ENCODE measurements at places on chromosomes 5 and 9. TPM values are rescaled to one million over a fixed set of nuclear protein-coding genes. Genes with fewer than 3 reads are reported as not detected.

- no peak for DNase-seq
Observed at GRCh38 chr5:127412698-127413097, 104.7 kb upstream of the PRRC1 start.

The PCDHGA1 gene
- total RNA-seq: 4.8 TPM

The PTPN3 gene
- 5.3 TPM for total RNA-seq

- no peak for DNase-seq
Observed at GRCh38 chr9:104743376-104743985, 4.0 kb upstream of the NIPSNAP3A start.

Measured in occipital lobe (tissue), 3 donors.